ENCODE measurements at places on chromosomes 7 and 10.

- DNase-seq, result no peak
Observed at GRCh38 chr10:117442521-117442920, 67.3 kb upstream of the PDZD8 start.

DNA sequence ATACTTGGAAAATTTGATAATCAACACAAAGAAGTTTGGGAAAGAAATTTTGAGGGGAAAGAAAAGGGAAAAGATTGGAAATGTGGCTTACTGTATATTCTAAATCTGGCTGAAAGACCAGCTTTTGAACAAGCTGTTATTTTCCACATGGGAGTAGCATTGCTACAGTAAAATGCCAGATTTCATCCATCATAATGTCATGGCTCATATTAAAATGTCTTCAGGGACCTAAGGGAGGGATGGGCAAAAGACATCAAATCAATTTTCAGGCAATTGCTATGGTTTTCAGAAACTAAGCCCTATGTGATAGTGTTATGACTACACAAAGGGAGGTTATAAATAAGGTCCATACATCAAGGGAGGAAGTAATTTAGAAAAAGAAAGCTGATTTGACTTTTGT is 1116.9 kb upstream of the CELF2 start:
- no peak for DNase-seq

- DNase-seq, result peak; percentile 63
Observed at GRCh38 chr10:98967601-98968000, 268.1 kb downstream of the HPSE2 start.

DNA sequence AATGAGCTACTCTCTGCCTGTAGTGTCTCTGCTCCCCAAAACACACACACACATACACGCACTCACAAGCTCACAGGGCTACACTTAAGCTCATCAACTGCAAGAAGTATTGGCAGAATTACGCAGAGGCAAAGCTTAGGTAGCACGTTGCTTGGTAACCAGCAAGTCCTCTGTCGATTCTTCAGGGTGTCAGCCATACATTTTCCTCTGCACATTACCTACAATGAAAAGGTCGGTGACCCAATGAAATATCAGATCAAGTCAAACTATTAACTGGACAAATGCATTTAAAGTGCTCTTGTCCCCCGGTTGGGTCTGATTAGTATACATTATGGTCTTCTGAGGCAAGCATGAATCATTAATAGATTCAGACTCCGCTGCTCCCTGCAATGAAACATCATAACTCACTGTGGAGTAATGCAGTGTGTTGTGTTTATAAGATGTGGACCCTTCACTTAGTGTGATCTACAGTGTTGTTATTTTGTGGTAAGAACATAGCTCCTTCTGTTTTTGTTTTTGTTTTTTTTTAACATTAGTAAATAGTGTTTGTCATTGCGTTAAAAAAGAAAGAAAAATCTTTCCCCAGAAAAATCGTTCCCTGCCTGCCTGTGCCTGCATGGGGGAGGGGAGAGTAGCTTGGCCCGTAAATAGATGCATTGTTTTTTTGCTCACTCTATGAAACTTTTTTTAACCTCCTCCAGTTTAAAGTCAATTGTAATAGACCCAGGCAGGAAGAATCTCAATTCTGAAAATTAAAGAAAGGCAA is 325.5 kb downstream of the SFMBT2 start:
- peak; percentile 30 for DNase-seq

DNA sequence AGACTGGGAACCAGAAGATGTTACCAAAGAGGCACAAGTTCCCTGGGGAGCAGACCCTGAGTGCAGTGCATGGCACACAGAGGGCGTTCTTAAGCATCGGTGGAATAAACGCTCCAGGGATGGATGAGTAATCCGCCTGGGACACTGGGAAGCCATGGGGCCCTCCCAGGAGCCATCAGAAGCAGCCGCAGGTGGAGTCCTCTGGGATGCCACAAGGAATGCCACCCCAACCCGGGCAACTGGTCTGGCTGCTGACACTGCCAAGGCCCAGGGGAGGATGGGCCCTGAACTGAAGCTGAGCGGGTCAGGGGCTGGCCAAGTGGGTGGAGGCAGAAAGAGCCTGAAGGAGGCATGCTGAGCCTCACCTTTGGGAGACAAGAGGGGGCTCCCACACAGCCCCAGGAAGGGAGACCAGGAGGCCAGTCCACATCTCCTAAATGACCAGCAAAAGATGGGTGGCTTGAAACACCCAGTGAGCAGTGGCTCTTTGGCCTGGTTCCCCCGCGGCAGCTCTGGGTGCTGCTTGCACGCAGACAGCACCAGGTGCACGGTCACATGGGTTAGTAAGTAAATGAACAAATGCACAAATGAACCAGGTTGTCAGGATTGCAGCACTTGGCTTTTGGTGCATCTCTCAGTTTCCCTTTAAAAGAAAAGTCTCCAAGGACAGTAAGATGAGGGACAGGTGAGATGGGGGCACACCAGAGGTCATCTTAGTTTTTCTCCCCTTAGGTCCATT is 141.3 kb upstream of the ZMIZ1 start:
- no peak for DNase-seq

DNA sequence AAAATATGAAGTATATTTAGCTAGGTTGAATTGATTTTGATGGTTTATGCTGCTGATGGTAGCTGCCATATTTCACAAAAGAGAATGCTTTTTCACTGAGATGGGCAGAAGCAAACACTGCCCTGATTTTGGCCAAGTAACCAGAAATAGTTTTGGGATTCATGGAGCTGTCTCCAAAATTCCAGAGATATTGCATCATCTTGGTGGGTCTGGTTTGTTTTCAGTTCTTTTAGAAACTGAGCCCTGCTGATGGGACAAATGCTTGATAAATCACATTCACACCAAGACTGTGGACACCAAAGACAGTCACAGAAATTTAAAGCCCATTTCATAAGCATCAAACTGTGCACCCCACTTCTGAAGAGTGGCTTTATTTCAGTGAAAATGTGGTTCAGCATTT is 140.5 kb downstream of the BICC1 start:
- DNase-seq, result peak; percentile 45

DNA sequence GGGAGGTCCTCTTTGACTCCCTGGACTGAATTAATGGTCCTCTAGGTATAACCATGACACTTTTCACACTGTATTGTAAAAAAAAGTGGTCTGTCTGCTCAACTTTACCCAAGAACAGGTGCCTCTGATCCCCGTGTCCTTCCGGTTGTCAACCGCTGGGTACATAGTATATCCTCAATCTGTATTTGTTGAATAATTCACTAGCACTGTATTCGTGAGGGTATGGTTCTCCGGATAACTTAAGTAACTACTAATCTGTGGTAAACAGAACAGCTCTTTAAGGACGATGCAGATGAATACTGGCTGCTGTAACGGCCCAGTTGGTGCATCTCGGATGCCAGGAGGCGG is 472 bp upstream of the ADAM22 start:
- DNase-seq, result no peak

DNA sequence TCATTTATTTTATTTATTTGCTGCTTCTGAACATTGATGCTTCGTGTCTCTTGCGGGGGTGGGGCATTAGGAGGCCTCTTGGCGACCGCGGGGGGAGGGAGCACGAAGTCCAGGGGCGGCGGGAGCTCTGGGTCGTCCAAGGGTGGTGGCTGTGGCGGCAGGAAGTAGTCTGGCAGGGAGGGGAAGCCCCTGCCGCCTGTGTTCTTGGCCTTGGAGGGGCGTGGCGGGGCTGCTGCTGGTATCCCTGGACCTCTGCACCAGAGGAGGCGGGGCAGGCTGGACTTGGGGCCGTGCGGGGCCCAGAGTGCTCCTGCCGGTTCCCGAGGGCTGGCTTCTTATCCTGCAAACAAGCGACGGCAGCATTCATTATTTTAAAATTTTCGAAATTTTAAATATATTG is 70.5 kb upstream of the ABI1 start:
- DNase-seq, result no peak

GRCh38 chr10:114615600-114616007 is 42.5 kb downstream of the ABLIM1 start:
- no peak for DNase-seq

DNA sequence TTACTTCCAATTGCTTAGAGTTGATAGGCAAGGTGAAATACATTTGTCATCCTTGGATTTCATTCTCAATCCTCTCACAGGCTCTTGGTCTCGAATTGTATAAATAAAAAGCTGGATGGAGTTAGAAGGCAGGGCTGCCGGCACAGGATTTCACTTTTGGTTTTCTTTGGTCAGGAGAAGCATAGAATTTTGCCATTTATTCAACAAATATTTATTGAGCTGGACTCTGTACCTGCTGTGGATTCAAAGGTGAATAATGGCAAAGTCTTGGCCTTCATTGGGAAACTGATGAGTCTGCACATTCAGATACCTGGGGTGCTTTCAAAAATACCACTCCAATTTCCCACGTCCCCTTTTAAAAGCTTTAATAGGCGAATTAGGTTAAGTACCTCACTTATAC is 49.7 kb downstream of the PDK4 start:
- no peak for DNase-seq

DNA sequence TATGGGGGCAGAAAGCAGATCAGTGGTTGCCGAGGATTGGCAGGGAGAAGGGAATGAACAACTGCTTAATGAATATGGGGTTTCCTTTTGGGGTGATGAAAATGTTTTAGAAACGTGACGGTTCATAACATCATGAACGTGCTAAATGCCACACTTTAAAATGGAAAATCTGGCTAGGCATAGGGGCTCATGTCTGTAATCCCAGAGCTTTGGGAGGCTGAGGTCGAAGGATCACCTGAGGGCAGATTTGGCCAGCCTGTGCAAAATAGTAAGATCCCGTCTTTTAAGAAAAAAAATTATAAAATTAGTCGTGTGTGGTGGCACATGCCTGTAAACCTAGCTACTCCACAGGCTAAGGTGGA is 3.1 kb downstream of the FAM3C start:
- no peak for DNase-seq

- DNase-seq, result no peak
Observed at GRCh38 chr7:47180516-47180826, 401.4 kb downstream of the TNS3 start.

DNA sequence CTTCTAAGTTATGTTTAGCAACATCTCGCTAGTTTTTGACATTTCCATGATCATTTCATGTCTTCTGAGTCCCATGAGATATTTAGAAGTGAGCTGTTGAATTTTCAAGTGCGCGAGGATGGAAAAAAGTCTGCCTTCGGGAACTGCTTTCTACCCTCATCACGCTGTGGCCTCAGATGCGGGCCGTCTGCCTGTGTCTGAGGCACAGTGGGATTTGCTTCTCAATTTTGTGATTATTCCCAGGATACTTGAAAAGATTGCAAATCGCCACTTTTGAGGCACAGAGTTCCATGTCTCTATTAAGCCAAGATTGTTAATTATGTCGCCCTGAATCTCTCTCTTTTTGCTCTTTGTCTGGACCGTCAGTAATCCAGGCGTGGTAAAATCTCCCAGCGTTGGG is 30.8 kb upstream of the NKX6-2 start:
- DNase-seq, result no peak

- no peak for DNase-seq
Observed at GRCh38 chr7:81761821-81762220, 8.0 kb downstream of the HGF start.

- no peak for DNase-seq
Observed at GRCh38 chr10:3261921-3262320, 89.3 kb upstream of the PITRM1 start.
